ENCODE measurements at places on chromosomes 11 and 22. TPM values are rescaled to one million over a fixed set of nuclear protein-coding genes. Genes with fewer than 3 reads are reported as not detected.

DNA sequence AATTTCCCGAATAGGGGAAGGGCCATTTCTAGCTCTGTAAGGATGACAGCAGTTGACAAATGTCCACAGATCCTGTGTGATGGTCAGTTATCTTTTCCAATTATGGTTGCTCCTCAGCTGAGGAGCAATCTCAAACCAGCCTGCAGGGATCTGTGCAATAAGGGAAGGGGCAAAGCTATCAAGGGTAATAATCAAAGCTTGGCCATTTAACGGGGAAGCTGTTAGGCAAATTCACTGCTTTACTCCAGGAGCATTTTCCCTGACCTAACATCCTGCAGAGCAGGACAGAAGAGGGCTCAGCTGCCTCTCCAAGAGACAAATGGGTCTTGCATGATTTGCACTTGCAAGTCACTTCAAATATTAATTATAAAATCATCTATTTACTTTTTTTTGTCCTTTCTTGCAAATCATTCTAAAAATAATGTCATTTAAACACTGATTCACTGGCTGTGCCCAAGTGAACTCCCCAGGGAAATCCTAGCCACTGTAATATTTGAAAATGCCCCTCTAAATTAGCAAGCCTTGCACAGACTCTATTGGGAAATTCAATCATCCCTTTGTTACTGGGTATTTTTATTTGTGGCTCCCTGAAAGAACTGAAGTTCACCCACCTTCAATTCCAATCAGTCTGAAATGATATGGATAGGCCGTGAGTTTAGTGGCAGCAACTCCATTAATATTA, 1256.7 kb downstream of the LRRC4C start:
- no peaks in the 10 kb centered on the region for H3K4me1 ChIP-seq

DNA sequence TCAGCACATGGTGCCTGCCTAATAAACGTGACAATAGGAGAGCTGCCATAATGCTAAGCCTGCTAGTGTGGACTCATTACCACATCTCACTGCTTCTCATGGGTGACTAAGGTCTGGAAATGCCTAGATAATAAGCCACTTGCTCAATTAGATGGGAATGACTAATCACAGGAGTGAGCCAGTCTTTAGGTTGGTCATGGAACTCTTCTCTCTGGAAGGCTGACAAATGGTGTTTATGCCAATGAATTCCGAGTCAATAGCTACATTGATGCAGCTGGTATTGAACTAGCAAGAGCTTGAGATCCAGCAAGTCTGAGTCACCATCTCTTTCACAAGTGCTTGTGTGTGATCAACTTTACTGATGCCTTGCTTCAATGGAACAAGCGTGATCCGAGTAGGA, 334.9 kb downstream of the OPCML start:
- no peak overlapping the region for H3K27ac ChIP-seq
- no peak overlapping the region for H3K4me3 ChIP-seq
- no peaks in the 10 kb centered on the region for H3K4me1 ChIP-seq
- no peaks in the 10 kb centered on the region for H3K36me3 ChIP-seq

GRCh38 chr11:32033067-32033466, 57.8 kb upstream of the RCN1 start:
- no peaks in the 10 kb centered on the region for H3K36me3 ChIP-seq
- H3K27me3 ChIP-seq: no peaks in the 10 kb centered on the region
- no peak overlapping the region for H3K4me3 ChIP-seq
- no peaks in the 10 kb centered on the region for H3K4me1 ChIP-seq
- no peak for DNase-seq

Gene OR10A2
- total RNA-seq: not detected

- no peak overlapping the region for H3K27ac ChIP-seq
- DNase-seq: no peak
- H3K4me3 ChIP-seq: no peak overlapping the region
- no peaks in the 10 kb centered on the region for H3K36me3 ChIP-seq
These were observed 629.5 kb downstream of the BRD1 start for GRCh38 chr22:49197986-49198704.

DNA sequence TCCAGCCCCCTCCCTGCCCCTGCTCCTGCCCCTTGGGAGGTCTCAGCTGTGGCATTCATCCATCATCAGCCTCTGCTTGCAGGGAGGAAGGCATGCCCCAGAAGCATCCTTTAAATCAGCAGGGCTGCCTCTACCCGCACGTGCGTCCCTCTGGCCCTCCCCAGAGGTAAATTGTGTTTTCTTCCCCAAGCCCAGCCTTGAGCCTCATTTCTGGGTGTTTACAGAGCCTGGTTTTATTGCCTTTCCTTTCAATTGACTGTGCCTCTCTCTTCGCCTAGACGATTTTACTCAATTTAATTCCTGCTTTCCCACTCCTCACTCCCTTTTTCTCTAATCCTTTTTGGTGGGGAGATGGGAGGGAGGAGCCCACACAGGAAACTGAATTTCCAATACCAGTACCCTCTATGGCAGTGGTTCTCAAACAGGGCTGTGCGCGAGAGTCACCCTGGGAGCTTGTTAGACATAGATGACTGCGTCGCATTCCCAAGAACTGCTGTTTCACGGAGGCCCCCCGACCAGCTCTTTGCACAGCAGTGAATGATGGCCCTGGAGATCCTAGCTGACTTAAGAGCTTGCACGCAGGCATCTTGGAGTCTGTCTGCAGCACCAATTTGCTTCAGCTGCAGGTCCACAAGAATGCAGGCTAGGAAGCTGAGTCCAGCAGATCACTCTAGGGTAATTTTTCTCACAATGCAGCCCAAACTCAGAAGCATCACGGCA, 15.1 kb upstream of the OAF start:
- H3K4me1 ChIP-seq: no peaks in the 10 kb centered on the region
- no peak overlapping the region for H3K4me3 ChIP-seq
- H3K27me3 ChIP-seq: no peaks in the 10 kb centered on the region
- no peak for DNase-seq
- H3K27ac ChIP-seq: no peak overlapping the region
- no peaks in the 10 kb centered on the region for H3K36me3 ChIP-seq

DNA sequence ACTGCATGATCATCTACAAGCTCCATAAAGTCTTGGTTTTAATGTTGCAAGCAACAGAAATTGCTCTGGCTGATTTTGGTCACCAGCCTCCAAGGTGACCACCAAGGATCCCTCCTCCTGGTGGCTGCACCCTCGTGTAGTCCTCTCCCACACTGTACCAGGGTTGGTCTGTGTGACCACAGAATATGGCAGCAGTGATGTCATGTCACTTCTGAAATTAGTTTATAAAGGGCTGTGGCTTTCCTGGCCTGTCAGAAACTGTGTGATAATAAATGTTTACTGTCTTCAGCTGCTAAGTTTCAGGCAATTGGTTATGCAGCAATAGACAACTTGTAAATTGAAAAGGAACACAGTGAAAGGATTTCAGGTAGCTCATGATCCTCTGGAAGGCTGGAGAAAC, 5.3 kb upstream of the PRDM11 start:
- no peak for DNase-seq
- no peaks in the 10 kb centered on the region for H3K36me3 ChIP-seq
- H3K4me1 ChIP-seq: peaks cover 5% of the 10 kb centered on the region
- H3K27ac ChIP-seq: no peak overlapping the region
- no peak overlapping the region for H3K4me3 ChIP-seq

DNA sequence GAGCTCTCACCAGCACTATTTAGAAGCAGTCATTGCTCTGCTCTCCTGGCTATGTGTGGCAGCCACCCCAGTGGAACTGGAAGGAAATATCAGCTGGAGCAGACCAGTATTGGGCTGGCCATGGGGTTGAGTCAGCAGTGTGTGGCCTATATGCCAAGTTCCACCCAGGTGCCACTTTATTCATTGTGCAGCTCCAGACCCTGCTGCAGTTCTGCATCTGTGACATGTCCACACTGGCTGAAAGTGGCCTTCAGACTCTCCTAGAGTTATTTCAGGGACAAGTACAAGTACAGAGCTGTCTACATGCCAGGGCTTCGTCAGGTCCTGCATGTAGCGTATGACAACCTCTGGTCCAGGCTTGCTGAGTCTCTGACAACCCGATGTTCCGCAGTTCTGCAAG, 55.2 kb downstream of the CABIN1 start:
- peaks cover 82% of the 10 kb centered on the region for H3K36me3 ChIP-seq
- no peaks in the 10 kb centered on the region for H3K4me1 ChIP-seq
- no peak overlapping the region for H3K4me3 ChIP-seq
- no peak overlapping the region for H3K27ac ChIP-seq
- DNase-seq: no peak
- H3K27me3 ChIP-seq: no peaks in the 10 kb centered on the region

Gene CDC45
- total RNA-seq: 0.85 TPM

Gene FAM180B
- 0.21 TPM for total RNA-seq

DNA sequence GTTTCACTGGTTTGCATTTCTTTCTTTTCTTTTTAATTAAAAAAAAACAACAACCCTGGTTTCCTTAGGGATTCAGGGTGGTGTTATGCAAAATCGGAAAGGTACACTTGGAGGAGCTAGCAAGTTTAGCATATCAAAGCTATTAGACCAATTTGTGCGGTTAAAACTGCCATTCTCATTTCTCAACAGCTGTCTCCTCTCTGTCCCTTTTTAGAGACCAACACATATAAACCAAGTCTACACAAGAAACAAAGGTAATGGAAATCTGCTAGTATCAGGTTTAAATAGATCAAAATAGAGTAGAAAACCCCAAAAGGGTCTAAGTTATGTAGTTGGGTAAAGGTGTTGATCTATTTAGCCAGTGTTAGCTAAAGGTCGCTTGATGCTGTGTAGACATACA, 1.7 kb upstream of the SESN3 start:
- H3K36me3 ChIP-seq: peaks cover 6% of the 10 kb centered on the region
- H3K27me3 ChIP-seq: no peaks in the 10 kb centered on the region
- H3K27ac ChIP-seq: peak overlapping the region; percentile 76
- DNase-seq: no peak
- H3K4me1 ChIP-seq: peaks cover 16% of the 10 kb centered on the region

DNA sequence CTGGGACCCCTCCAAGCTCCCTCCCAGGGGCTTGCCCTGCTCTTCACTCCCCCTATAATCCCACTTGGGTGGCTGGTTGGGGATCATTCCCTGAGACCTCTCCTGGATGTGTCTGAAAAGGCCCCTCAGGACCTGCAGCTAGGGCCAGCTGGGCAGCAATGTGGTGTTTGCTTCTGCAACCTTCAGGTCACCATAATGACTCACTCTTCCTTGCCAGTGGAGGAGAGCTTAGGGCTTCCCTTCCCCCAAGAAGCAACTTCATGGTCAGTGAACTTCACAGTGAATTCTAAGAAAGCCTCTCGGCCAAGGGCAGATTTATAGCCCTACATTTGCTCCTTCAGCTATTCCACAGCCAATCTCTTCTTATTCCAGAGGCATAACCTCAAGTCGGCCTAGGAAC, 45.1 kb upstream of the TSPAN18 start:
- peak overlapping the region; percentile 59 for H3K27ac ChIP-seq
- peaks cover 26% of the 10 kb centered on the region for H3K4me1 ChIP-seq
- no peak for DNase-seq
- no peaks in the 10 kb centered on the region for H3K27me3 ChIP-seq
- H3K4me3 ChIP-seq: peak overlapping the region; percentile 59

GRCh38 chr22:26168939-26169314, 335 bp upstream of the SEZ6L start:
- no peaks in the 10 kb centered on the region for H3K4me1 ChIP-seq
- peaks cover 6% of the 10 kb centered on the region for H3K27me3 ChIP-seq
- no peak for DNase-seq
- no peak overlapping the region for H3K4me3 ChIP-seq

Gene NFAM1
- total RNA-seq: 40.3 TPM

GRCh38 chr11:113806406-113806805, 26.8 kb downstream of the CLDN25 start:
- H3K4me1 ChIP-seq: no peaks in the 10 kb centered on the region
- no peaks in the 10 kb centered on the region for H3K27me3 ChIP-seq
- peaks cover 3% of the 10 kb centered on the region for H3K36me3 ChIP-seq
- H3K27ac ChIP-seq: no peak overlapping the region

Gene CLMP
- 0.46 TPM for total RNA-seq

- no peak for DNase-seq
- no peaks in the 10 kb centered on the region for H3K27me3 ChIP-seq
- H3K4me3 ChIP-seq: no peak overlapping the region
These were observed 68.5 kb downstream of the SPATA19 start for GRCh38 chr11:133776671-133777367.

Gene ASCL2
- 0.32 TPM for total RNA-seq

GRCh38 chr11:71251761-71252268, 562 bp downstream of the SHANK2 start:
- no peaks in the 10 kb centered on the region for H3K36me3 ChIP-seq
- H3K4me3 ChIP-seq: no peak overlapping the region
- DNase-seq: no peak
- no peak overlapping the region for H3K27ac ChIP-seq

DNA sequence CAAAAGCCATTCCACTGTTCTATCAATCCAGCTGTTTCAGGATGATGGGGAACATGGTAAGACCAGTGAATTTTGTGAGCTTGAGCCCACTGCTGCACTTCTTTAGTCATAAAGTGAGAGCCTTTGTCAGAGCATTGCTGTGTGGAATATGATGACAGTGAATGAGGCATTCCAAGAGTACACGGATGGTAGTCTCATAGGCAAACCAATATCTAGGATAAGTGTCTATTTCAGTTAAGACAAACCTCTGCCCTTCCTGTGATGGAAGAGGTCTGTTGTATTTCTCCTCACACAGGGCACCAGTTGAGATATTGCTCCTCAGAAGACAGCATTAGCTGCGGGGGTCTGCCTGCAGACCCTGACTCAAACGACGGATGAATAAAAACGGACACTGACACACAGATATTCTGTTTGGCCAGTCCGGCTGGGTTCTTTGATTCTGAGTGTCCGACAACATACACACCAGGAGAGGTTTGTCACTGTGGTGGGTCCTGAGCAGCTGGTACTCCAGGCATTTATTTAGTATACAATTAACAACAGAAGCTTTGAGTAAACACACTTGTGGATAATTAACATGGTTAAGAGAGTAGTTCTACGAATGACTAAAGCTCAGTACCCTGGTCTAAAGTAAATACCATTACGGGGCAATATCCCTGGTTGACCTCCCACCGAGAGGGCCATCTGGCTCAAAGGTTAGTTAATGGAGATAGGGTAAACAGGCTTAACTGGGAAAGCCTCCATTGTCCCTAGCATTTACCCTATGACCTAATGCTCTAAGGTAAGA, 121.7 kb downstream of the ZNF280B start:
- H3K36me3 ChIP-seq: no peaks in the 10 kb centered on the region
- no peak overlapping the region for H3K27ac ChIP-seq
- DNase-seq: no peak
- H3K4me1 ChIP-seq: no peaks in the 10 kb centered on the region

Gene CECR2
- total RNA-seq: 0.37 TPM

Gene LARGE2
- total RNA-seq: not detected

DNA sequence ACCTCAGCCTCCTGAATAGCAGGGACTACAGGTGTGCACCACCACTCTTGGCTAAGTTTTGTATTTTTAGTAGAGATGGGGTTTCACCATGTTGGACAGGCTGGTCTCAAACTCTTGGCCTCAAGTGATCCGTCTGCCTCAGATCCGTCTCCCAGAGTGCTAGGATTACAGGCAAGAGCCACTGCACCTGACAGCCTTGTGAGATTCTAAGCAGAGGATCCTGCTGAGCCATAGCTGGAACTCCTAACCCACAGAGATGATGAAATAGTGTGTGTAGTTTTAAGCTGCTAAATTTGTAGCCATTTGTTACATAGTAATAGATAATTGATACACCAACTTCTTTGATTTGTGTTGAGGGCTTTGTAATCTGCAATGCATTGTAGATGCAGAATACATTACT, 51.1 kb downstream of the CLMP start:
- H3K4me1 ChIP-seq: no peaks in the 10 kb centered on the region
- H3K36me3 ChIP-seq: no peaks in the 10 kb centered on the region
- no peak overlapping the region for H3K4me3 ChIP-seq
- DNase-seq: no peak
- no peak overlapping the region for H3K27ac ChIP-seq

- H3K36me3 ChIP-seq: no peaks in the 10 kb centered on the region
- no peak overlapping the region for H3K4me3 ChIP-seq
- H3K27ac ChIP-seq: no peak overlapping the region
- no peaks in the 10 kb centered on the region for H3K27me3 ChIP-seq
These were observed 4.4 kb downstream of the SLC2A11 start for GRCh38 chr22:23862103-23862502.
